ENCODE measurements at places on chromosomes 2 and 18.
A peak's percentile ranks its signal among the peaks of the same experiment; 100 is the strongest.

DNA sequence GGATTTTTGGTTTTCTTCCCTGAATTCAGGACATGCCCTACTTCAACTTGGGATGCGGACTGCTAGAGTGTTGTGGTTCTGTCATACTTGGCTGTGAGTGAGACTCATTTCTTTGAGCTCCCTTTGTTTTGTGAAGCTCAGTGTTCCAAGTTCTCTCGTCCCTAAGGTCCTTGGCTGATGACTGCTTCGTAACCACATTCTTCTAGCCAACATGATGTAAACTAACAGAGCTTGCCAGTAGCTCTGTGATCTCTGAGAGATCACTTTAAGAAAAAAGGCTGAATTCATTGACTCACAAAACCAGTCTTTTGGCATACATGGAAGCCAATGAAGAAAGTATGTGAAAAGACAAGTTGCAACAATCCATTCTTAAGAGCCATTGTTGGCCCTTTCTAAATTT is 96.9 kb upstream of the MSTN start:
- no peak for DNase-seq

DNA sequence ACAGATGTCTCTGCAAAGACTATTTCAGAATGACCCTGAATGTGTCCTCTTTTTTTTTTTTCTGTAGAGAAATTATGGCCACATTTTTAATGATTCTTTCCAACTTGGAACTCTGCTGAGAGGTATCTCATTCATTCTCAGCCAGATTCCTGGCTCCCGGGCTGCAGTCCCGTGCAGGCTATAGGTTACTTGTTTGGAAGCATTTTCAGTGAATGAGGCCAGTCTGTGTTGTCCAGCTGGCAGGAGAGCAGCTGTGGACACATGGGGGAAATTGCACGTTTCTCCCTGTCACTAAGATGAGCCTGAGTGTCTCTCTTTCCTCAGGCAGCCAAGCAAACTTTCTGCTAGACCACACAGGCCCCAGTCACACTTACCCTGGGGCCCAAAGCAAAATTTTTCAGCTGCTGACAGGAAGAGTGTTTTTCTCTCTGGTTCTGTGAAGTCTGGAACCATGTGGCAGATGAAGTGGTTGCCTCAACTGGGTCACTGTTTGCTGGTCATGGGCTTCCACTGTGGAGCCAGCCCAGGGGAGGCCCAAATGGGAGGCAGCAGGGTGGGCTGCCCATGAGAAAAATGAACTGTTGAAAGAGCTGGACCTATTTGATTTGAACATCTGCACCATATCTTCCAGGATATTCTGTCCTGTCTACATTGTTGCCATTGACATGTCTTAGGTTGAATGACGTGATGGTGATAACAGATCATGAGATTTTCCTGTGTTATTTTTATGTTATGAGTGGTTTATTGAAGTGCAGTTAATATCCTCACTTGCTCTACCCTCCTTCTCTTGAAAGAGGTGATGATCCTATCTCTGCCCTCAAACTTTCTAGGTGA is 431.2 kb downstream of the LPIN1 start:
- no peak for DNase-seq

- no peak for DNase-seq
These were observed 291.0 kb downstream of the CALCRL start for GRCh38 chr2:187157046-187157445.

- DNase-seq: no peak
These were observed 8.7 kb downstream of the CHMP1B start for GRCh38 chr18:11859903-11860407.

GRCh38 chr2:179253226-179253625 is 11.4 kb downstream of the SESTD1 start:
- DNase-seq: no peak

DNA sequence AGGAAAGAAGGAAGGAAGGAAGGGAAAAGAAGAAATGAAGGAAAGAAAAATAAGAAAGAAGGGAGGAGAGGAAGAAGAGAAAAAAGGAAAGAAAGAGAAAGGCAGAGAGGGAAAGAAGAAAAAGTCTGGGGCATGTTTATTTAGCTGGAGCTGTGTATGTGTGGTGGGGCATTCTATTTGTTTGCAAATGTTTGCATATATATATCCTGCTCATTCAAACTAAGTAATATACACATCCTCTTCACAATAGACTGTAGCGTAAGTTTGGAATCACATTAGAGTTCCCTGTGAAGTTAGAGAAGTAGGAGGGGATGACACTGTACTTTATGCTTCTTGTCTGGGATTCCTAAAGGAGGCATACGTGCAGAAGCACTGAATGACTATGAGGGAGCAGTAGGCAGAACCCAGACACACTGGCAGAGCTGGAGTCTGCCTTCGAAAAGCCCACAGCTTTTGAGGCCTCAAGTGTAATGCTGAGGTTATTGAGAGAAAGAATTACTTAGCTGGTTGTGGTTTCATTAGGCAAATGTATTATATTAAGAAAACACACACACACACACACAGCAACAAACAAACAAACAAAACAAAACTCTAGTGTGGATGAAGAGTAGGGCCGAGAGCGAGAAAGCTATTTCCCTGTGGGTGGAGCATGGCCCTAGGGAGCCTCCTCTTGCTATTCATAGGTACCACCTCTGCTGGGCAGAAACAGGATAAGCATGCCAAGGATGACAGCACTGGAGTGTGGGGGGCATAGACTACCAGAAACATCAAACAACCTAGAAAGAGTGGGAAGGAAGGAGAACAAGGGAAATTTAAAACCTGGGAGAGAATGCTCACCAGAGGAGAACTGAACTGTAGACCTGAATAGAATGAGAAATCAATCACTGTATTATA is 905.1 kb upstream of the NXPH2 start:
- no peak for DNase-seq

DNA sequence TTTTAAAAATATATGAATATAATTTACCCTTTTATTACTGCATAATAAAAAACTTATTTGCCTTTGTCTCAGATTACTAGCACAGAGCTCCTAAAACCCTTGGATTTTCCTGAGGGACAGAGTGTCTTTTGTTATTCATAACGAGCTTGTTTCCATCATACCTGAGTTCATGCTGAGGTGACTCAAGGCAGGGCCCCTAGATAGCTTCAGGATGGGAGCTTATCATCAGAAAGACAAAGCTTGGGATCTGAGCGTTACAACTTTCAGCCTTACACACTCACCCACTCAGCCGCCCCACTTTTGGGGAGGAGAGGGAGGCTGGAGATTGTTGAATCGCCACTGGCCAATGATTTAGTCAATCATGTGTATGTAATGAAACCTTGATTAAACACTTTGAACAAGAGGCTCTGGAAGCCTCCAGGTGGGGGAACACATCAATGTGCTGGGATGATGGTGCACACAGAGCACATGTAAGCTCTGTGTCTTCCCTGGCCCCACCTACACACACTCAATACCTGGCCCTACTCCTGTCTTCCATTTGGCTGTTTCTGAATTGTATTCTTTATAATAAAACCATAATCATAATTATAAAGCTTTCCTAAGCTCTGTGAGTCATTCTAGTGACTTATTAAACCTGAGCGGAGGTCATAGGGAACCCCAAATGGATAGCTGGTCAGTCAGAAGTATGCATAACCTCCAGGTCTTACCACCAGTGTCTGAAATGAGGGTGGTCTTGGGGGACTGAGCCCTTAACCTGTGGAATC is 28.5 kb upstream of the DNAH7 start:
- no peak for DNase-seq

DNA sequence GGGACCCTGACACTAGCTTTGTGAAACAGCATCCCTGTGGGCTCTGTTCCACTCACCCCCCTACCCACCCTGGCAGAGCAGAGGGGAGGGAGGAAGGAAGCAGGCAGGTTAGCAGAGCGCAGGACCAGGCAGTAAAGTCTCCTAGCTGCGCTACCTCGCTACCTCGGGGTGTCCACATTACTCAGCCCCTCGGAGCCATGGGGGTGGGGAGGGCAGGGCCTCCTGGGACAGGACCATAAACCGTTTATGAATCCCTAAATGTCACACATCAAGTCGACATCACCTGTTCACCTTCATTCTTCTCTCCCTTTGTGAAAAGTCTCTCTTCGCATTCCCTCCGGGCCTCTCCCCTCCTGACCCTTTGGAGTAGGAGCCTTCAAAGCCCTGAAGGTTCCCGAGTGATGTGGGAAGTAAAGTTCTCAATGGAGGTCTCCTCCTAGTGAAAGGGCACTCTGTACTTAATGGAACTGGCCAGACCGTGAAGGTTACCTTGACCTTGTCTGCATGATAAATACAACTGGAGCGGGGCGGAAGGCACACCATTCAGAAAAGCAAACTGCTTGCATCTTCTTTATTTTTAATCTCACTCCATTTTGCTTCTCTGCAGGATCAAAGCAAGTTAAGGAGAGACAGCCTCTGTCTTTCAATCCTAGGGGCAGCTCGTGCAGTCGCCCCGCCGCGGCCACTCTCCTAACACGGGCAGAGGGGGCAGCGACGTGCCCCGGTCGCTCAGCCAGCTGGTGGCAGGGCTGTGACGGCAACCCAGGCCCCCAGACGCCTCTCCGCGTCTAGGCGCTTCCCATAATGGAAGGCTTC is 23.7 kb upstream of the SMAD7 start:
- no peak for DNase-seq

GRCh38 chr2:6454286-6454990 is 411.3 kb downstream of the CMPK2 start:
- no peak for DNase-seq

GRCh38 chr2:46179037-46179621 is 118.1 kb upstream of the EPAS1 start:
- DNase-seq: peak; percentile 89

DNA sequence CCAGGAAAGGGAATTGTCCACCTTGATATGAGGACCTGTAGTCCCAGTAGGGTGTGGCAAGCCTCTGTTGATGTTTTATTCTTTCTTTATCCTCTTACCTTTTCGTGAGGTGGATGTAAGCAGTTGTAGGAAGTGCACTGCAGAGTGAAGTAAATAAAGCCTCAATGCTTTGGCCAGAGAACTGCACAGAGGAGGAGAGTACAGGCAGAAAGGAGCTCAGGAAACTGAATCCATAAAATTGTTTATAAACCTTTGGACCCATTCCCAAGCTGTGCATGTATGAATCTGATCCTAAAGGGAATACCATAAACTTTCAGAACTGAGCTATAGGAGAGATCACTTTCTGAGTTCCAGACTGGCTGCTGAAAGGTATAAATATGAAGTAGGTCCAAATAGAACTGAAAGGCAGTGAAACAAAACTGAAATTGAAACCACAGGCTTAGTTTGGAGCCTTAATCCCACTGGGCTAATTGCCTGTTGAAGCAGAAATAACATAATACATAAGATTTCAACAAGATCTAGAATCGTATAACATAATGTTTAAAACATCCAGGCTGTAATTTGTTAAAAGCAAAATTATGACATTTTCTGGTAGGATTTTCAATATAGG is 17.9 kb upstream of the SLC9A4 start:
- DNase-seq: no peak

DNA sequence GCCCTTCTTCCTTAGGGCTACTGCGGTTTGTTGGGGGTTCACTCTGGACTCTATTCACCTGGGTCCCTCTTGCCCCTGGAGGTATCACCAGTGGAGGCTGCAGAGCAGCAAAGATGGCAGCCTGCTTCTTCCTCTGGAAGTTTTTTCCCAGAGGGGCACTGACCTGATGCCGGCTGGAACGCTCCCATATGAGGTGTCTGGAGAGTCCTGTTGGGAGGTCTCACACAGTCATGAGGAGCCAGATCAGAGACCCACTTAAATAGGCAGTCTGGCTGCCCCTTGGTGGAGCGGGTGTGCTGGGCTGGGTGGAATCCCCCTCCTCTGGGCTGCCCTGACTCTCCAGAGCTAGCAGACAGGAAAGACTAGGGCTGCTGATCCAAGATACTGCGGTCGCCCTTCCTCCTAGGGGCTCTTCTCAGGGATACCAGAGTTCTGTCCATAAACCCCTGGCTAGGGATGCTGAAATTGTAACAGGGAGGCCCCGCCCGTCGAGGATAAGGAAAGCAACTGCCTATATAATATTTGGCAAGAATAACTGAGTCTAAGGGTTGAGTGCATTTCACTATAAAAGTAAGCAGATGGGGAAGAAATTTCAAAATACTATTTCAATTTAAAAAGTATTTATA is 140.7 kb downstream of the NOL4 start:
- DNase-seq: no peak

DNA sequence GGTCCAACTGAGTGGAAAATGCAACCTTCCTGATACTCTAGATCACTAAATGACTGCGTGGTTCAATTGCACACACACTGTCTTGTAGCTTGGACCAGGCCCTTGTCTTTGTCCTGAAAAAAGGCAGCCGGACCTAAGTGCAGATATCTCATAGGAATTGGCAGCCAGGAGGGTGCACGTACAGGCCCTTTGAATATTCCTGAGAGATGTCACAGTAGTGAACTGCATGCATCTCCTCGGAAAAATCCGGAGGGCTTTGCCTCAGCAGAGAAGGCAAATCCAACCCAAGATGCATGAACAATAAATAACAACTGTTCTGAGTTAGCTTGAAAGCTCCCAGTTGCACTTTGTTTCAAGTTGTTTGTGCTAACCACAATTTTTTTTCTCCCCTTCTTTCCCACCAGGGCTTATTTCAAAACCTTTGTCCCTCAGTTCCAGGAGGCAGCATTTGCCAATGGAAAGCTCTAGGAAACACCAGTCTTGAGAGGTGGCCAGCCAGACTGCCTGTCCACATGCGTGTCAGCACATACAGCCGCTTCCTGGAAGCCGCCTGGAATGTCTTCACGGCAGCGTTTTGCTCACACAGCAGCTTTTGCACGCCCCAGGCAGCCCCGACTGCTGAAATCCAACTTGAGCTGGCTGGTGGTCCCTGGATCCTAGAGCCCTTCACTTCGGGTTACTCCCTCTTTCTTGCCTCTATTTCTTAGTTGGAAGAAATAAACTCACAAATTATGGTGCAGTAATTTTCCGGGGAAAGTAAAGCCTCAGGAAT is 54.4 kb upstream of the FOSL2 start:
- peak; percentile 91 for DNase-seq

DNA sequence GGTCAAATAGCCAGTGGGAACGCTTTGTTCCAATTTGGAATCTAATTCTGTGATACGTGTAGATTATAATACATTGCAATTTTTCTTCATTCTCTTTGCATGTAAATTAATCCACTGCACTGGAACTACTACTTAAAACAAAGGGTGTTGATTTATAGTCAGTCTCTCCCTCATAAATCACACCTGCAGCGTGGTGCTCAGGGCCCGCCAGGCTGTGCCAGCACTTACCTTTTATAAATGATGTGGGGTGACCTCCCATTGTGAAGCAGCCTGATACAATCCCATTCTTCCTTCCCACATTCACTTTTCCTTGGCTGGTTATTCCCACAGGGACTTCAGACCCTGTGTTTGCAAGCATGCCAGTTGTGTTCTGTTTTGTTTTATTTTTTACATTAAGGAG is 302.3 kb upstream of the ID2 start:
- DNase-seq: no peak

All from mesenteric fat pad (tissue), 1 donor.